ENCODE measurements at places on chromosomes 3 and 15. TPM values are rescaled to one million over a fixed set of nuclear protein-coding genes. Genes with fewer than 3 reads are reported as not detected.
A peak's percentile ranks its signal among the peaks of the same experiment; 100 is the strongest.

- H3K36me3 ChIP-seq: peaks cover 43% of the 10 kb centered on the region
- peak overlapping the region; percentile 98 for H3K4me3 ChIP-seq
- peak overlapping the region; percentile 96 for H3K27ac ChIP-seq
- peak; percentile 26 for DNase-seq
- peaks cover 43% of the 10 kb centered on the region for H3K4me1 ChIP-seq
Measured at GRCh38 chr15:69450968-69451695, 1.5 kb upstream of the RPLP1 start.

The HIGD1A gene
- total RNA-seq: 106 TPM

The MME gene
- total RNA-seq: 85.5 TPM

DNA sequence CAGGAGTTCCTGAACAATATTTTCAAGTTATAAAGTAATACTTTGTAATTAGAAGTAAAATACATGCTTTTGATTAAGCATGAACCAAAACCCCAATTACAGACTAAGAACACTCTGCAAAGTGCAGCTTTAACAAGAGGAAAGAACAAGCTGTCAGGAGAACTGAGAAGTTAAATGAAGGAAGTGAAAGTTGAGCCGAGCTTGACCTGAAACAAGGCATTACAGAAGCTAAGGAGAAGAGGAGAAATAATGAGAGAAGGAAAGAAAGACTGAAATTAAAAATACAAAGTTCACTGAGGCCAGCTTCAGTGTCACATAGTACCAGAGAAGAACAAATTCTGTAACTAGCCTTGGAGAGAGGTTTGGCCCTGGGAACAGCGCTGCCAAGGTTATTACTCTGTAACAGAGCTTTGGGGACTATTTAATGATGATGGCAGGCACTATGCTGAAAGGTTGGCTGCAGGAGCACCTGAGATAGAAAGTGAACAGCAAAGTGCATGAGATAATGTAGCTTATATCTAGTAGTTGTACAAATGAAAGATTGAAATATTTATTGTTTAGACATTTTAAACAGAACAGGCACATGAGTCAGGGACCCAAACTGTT lies 241.9 kb upstream of the PEX5L start:
- no peak for DNase-seq
- peak overlapping the region; percentile 18 for H3K4me3 ChIP-seq
- H3K27me3 ChIP-seq: no peaks in the 10 kb centered on the region
- peak overlapping the region; percentile 78 for H3K27ac ChIP-seq

DNA sequence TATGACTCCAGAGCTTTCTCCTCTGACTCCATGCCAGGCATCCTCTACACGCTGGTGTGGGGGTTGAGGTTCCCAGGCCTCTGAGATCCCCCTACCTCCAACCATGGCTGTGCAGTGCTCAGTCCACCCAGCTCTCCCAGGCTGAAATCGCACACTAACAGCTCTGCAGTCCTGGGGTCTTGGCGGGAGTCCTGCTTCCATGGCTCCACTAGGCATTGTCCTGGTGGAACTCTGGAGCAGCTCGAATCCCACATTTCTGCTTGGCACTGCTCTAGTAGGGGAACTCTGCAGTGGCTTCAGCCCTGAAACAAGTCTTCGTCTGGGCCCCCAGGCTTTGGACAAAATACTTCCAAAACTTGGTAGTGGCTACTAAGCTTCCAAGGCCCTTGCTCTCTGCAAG lies 50.7 kb downstream of the ROPN1B start:
- H3K27me3 ChIP-seq: no peaks in the 10 kb centered on the region
- H3K27ac ChIP-seq: no peak overlapping the region
- no peak overlapping the region for H3K4me3 ChIP-seq
- DNase-seq: no peak
- peaks cover 17% of the 10 kb centered on the region for H3K4me1 ChIP-seq
- peaks cover 6% of the 10 kb centered on the region for H3K36me3 ChIP-seq

GRCh38 chr3:31055757-31056156 lies 161.3 kb upstream of the GADL1 start:
- H3K27me3 ChIP-seq: peaks cover 1% of the 10 kb centered on the region
- no peak overlapping the region for H3K27ac ChIP-seq
- H3K36me3 ChIP-seq: peaks cover 16% of the 10 kb centered on the region
- H3K4me3 ChIP-seq: no peak overlapping the region
- peaks cover 22% of the 10 kb centered on the region for H3K4me1 ChIP-seq

DNA sequence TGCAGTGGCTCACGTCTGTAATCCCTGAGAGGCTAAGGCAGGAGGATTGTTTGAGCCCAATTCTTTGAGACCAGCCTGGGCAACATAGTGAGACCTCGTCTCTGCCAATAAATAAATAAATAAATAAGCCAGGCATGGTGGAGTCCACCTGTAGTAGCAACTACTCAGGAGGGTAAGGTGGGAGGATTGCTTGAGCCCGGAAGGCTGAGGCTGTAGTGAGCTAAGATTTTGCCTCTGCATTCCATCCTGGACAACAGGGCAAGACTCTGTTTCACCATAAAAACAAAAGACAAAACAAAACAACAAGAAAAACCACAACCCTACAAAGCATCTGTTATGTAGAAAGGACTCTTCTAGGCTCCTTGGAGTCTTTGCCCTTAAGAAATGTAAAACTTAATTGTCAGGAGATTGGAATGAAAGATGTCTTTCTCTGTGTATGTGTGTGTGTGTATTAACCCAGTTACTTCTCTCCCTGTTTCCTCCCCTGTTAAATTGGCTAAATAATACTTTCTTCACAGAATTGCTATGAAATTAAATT lies 9.5 kb downstream of the NECTIN3 start:
- no peak overlapping the region for H3K27ac ChIP-seq
- H3K4me3 ChIP-seq: no peak overlapping the region
- no peaks in the 10 kb centered on the region for H3K36me3 ChIP-seq
- H3K4me1 ChIP-seq: peaks cover 7% of the 10 kb centered on the region

DNA sequence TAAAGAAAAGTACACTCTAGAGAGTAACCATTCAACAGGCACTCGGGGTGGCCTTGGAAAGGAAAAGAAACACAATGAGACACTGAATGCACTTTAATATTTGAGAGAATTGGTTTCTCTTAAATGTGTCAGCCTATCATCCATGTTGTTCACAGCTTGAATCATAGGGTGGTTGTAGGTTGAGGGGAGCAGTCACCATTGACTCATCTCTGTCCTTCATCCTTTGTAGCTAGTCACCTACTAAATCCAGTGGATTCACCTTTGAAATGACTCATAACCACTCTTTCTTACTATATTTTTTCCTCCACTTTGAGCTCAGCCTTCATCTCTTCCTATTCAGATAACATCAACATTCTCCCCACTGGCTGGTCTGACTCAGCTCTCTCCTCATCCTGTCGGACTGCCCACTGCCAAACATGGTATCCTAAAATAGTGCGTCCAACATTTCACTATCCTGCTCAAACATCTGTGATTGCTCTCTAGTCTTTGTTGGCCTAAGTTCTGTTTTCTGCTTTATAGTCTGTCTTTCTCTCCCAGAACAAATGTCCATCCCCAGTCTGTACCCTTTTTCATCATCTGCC lies 182.7 kb upstream of the GADL1 start:
- peaks cover 78% of the 10 kb centered on the region for H3K4me1 ChIP-seq
- H3K36me3 ChIP-seq: peaks cover 5% of the 10 kb centered on the region
- peak overlapping the region; percentile 65 for H3K27ac ChIP-seq
- H3K27me3 ChIP-seq: no peaks in the 10 kb centered on the region

DNA sequence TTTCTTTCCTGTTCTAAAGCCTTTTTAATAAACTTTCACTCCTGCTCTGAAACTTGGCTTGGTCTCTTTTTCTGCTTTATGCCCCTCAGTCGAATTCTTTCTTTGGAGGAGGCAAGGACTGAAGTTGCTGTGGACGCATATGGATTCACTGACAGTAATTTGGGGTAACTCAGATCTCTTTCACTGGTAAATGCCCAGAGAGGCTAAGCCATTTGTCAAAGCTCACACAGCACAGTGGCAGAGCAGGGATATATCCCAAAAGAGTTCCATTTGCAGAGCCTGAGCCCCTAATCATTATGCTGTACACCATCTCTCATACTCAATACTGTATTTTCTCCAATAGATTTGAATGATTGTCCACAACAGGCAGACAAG lies 72.3 kb upstream of the GALNT15 start:
- H3K4me1 ChIP-seq: peaks cover 55% of the 10 kb centered on the region
- peak overlapping the region; percentile 98 for H3K27ac ChIP-seq
- DNase-seq: no peak
- no peak overlapping the region for H3K4me3 ChIP-seq

Measured in HFFc6 (cell line).